Hippocampal formation (tissue), 2 donors: ENCODE measurements at places on chromosomes 1 and 21.

DNA sequence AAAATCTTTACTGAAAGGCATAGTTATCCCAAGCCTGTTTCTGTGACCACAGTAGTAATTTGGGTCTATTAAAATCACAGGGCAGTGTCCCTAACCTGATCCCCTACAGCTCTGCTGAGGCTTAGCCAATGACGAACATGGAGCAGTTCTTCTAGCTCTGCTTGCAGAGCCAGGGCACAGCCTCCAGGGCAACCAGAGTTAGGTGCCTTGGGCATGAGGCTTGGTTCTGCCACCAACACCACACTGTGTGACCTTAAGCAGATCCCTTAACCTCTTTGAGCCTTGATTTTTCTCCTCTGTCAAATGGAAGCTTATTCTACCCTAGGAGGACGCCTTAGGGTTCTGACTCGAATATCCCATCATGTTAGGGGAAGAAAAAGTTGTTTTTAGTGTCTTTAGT, 86.7 kb upstream of the TLR5 start:
- DNase-seq, result no peak

- DNase-seq, result no peak
Observed at GRCh38 chr1:59927213-59927612, 640 bp upstream of the CYP2J2 start.

DNA sequence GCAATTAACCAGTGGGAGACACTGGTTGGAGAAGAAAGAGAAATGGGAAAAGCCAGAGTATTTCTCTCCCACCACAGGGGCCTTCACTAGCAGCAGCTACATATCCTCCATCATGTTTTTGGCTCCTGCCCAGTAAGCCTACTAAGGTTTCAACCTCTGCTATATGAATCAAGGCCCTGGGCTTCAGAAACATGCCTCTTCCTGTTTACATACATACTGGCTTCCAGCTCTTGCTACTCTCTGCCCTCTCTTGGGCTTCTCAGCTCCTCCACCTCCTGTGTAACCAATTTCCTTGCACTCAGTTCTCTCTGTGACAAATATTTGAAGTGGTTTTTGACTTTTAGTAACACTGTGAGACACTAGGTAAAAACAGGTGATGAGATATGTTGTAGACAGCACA, 80.8 kb downstream of the LRRC7 start:
- no peak for DNase-seq

DNA sequence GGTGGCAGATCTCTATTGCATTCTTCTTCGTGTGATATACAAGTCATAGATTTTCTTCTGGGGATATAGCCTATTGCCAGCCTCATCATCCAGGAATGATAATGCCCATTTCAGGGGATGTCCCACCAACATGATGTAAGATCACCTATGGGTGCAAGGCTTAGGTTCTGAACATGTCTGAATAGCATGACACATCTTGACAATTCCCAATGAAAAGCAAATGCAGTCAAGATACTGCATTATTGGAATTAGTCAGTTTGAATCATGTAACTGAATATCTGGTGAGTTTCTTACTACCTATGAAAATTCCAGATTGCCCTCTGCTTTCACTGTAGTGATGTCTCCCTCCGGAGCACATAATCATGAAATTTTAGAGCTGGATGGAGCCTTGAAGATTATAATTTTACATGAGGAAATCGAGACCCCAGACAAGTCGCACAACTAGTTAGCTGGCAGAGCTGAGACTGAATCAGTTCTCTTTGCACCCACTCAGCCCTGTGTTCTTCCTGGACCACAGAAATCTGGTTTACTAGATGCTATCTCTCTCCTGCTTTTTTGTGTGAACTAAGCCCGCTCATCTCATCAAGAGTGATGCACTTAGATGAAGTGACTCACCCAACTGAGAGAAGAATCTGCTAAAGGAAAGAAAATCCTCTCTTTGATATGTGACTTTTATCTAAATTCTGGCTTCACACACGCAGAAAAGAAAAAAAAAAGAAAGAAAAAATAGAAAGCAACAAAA, 65.0 kb downstream of the WDR64 start:
- no peak for DNase-seq

GRCh38 chr1:3956527-3957170, 56.6 kb upstream of the C1orf174 start:
- DNase-seq, result no peak

DNA sequence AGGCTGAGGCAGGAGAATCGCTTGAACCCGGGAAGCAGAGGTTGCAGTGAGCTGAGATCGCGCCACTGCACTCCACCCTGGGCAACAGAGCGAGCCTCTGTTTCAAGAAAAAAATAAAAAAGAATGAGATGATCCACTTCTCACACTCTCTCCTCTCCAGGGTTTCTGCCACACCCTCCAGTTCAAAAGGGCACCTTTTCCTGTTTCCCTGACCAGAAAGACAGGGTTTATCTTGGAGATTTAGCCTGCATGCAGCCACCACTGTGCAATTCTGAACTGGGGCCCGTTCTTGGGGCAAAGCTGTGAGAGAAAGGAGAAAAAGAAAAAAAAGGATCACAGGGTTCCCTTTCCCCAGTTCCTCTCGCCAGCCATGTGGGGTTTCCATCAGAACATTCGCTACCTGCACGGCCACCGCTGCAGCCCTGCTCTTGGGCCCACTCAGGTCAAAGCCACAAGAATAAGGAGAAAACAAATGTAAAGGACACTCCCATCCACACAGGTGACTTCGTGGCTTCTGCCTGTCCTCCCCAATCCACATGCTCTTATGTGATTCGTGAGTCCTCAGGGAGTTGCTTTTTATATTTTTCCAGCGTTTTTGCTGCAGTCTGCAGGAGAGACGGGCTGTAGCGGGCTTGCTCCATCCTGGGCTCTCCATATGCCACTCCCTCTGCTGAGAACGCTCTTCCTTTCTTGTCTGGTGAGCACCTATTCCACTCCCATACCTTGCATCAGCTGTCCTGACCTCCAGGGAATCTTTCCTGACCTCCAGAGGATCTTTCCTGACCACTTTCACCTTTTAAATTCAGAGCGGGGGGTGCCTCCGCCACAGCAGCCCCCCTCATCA, 26.4 kb downstream of the GNG4 start:
- DNase-seq, result no peak

DNA sequence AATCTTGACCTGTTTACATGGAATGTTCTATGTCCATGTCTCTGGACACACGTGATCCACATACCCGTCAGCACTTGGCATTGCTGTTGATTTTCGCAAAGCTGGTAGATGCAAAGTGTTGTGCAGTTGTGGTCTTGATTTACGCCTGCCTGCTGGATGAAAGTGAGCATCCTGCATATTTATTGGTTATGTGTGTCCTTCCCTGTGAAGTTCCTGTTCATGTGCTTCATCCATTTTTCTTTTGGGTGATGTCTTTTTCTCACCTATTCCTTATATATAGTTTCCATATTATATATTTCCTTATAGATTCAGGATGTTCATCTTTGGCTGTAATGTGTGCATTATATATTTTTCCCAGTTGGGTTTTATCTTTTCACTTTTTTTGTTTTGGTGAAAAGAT, 6.5 kb downstream of the AGPAT3 start:
- DNase-seq, result no peak

DNA sequence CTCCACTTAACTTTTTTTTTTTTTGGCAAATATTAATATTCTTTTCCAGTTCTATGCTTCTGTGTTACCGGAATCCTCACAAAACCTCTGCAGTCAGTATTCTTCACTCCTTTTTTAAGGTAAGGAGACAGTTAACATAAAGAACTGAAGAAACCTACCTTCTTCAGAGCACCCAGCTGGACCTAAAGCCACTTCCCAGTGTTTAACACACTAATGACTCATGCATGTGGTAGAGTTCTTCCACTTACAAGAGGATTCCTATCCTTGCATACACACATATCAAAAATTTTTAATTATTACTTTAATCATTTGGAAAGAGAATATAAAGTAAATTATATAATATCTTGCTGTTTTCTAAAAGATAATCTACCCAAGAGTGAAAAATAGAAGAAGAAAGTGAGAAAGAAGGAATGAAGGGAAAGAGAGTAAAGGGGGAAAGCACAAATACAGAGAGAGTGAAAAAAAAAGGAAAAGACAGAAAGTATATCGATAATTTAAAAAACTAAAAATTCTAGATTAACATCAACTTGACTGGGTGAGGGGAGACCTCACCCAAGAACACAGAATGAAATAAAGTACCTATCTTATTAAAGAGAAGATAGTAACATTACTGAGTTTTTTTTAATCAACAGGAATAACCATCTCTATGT, 54.9 kb downstream of the ENAH start:
- DNase-seq, result no peak

DNA sequence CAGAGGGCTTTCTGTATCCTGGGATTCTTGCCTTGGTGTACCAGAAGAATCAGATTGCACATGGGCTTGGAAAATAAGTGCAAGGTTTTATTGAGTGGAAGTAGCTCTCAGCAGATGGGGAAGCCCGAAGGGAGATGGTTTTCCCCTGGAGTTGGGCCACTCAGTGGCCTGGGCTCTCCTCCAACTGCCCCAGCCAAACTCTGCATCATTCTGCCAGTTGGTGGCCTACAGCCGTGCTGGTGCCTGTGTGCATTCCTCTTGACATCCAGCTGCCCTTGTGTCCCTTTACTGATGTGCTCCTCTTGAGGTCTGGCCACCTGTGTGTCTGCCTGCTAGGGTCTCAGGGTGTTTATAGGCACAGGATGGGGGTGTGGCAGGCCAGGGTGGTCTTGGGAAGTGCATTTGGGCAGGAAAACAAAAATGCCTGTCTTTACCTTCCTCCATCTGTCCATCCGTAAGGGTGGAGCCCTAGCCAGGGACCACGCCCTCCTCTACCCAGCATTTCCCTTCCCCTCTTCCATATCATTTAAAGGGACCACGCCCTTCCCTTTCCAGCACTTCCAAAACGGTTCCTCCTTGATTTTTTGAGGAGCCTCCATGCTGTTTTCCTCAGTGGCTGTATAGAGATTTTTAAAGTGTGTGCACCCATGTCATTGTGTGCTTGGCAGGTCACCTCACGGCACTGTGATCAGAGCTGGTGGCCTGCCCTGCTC, 18.9 kb downstream of the SNAP47 start:
- DNase-seq, result peak; percentile 44

DNA sequence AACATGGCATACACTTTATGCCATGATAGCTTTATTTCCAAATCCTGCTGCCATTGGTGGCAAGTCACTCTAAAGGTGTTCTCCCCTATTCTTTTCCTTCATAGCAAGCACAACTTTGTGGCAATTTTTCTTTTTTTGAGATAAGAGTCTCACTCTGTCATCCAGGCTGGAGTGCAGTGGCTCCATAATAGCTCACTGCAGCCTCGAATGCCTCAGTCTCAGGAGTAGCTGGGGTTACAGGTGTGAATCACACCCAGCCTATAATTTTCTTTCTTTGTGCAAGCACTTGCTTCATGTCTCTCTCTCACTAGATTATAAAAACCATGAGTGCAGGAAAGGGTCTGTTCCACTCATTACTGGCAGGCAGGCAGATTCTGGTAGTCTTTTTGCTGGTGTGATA, 5.4 kb upstream of the KDM4A start:
- DNase-seq, result no peak

DNA sequence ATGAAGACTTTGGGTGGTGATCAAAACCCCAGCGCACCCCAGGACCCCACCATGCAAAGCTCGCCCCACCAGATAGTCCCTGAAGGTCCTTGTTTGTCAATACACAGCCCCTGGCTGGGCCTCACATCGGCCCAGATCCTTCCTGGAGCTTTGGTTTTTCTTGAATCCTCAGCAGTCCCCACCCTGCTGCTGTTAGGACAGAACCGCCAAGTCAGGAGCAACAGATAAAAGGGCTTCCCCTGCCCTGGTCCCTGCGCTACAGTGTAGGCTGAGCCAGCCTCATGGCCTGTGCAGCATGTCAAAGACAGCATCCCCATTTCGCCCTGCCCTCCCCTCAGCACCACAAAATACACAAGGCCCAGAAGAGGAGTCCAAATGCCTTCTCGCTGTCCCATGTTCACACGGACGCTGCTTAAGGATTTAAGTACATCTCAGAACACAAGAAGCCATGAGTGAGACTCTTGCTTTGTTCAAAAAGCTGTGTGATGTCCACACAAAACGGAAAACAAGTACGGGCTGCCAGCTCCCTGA, 65.7 kb downstream of the PSMG1 start:
- no peak for DNase-seq

- no peak for DNase-seq
Observed at GRCh38 chr1:91402023-91402422, 2.6 kb downstream of the HFM1 start.

GRCh38 chr1:59173721-59174120, 123.2 kb upstream of the FGGY start:
- no peak for DNase-seq

DNA sequence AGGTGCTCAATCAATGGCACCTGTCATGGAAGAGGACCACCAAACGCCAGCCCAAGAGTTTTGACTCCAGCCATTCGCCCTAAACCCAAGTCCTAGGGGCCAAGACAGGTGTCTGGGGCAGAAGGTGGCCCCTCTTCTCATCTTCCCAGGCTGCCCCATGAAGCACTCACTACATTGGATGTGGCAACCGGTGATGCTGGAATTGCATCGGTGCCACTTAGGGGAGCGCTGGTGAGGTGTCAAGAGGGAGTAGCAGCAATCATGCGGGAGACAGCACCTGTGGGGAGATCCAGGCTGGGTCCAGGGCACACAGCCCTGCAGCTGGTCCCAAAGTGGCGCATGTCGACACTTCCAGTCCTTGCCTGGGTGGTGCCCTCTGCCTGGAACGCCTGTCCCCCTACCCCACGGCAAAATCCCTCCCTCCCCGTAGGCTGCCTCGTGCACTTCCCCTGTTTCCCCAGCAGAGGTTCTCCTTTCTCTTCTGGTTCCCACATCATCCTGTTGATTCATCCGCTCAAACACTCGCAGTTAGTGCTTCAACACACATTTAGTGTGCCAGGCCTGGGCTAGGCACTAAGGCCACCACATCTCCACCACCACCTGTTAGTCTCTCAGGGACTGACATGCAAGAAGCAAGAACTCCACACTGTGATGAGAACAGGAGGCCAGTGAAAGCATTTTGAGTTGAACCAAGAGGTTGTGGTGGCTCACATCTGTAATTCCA, 18.5 kb downstream of the PLA2G2D start:
- peak; percentile 16 for DNase-seq

GRCh38 chr1:205943245-205943644, at the start of gene SLC26A9:
Gene SLC26A9, minus strand, starts transcription at chr1:205943456. Its CDS starts 7,636 bp downstream, at chr1:205935820.
- DNase-seq, result no peak

DNA sequence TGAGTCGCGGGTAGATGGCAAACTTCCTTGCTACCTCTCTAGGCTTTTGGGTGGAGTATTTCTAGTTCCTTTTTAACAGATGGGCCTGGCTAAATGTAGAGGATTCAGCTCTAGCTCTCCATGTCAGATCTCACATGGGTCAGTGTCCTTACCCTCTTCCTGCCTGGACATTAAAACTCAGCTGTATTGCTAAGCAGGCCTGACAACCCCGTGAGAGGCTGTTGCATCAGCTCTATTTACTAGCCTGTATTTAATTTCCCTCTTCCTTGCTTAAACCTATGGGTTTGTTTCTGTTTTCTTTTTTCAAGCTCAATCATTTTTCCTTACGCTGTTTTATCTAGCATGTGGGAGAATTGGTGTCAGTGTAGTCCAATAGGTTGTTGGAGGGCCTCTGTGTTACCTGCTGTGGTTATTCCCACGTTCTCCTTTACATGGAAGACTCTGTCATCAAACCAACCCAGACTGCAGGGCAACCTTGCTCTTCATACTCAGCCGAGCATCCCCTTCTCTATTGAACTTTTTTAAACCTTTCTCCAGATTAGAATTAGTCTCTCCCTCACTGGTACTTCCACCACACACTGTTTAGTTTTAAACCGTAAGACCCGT, 79.5 kb upstream of the BACH1 start:
- no peak for DNase-seq

- DNase-seq, result no peak
Observed at GRCh38 chr1:55329091-55329490, 113.9 kb upstream of the USP24 start.
